ENCODE measurements at places on chromosomes 5 and 9.
A peak's percentile ranks its signal among the peaks of the same experiment; 100 is the strongest.

DNA sequence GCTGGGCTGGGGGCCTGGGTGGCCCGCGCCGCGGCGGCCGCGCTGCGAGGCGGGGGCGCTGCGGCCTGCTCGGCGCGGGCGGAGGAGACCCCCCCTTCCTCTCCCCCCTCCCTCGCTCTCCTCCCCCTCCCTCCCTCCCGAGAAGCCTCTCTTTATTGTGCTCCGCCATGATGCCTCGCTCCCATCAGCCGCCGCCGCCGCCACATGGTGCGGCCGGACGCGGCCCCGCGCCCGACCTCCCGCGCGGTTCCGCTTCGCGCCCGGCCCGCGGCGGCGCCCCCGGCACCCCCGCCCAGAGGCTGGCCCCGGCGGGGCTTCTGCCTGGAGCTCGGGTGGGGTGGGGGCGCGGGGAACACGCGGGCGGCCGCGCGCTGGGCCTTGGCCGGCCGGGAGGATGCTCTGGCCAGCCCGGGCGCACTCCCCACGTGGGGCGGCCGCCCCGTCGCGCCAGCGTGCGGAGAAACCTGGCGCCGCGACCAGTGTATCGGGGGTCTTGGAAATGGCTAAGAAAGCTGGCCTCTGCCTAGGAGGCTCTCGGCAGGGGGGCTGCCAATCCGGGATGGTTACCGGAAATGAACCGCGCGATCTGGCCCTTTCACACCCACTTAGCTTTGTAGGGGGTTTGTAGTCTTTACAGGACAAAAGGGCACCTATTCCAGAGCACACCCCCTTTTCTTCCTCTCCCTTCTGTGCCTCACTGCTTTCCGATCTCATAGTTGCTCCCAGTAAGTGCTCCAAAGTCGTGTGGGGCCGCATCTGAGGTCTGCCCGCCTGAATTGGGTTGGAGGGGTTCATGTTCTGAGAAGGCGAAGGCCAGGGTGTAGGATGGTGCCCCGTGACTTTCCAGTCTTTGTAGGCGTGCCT lies 1.0 kb downstream of the SET start:
- DNase-seq = peak; percentile 63

DNA sequence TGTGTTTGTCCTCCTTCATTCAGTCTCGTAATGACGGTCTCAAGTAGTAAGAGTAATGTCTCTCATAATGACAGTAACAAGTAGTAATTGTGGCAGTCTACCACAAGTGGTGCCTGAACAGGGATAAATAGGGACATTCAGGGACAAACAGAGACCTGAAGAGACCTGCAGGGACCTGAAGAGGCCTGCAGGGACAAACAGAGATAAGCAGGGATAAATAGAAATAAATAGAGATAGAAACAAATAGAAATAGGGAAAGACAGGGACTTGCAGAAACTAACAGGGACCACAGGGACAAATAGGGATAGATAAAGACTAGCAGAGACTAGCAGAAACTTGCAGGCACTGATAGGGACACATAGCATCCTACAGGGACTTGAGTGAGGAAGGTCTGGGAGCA lies 7.9 kb downstream of the UGT3A2 start:
- DNase-seq = no peak

- DNase-seq = no peak
Measured at GRCh38 chr9:75941066-75941465, 50.6 kb downstream of the PCSK5 start.

DNA sequence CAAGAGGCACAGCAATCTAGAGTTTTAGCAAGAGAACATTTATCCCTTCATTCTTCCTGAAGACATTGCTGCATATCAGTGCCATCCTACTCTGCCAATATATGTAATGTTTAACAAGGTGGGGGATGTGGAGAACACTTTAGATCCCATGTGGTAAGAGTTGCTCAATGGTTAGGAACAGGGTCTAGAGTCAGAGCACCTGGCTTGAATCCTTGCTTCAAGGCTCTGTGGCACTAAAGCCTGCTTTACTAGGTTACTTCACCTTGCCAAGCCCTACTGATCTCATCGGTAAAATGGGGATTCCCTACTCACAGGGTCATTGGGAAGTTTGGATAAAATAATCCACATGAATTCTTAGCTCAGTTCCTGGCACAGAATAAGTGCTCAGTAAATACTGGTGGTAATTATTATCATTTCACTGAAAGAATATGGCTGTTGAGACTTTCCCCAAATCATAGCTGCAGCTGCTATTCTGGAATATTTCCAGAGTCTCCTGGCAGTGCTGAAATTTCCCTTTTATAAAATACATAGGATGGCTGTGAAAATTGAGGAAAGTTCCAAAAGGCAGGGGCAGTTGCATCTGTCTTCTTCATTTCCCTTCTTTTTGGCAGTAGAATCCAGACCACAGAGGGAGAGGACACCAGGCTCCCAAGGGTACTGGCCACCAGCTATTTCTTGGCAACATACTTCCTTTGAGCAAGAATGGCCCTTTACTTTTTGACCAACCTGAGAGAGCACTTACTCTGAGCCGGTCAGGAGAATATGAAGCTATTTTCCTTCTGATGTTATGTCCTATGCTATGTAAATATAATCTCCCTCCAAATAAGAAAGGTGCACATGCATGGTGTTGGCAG lies 142.8 kb downstream of the PALM2AKAP2 start:
- no peak for DNase-seq

- DNase-seq = no peak
Measured at GRCh38 chr9:106713206-106713605, 149.8 kb upstream of the ZNF462 start.

DNA sequence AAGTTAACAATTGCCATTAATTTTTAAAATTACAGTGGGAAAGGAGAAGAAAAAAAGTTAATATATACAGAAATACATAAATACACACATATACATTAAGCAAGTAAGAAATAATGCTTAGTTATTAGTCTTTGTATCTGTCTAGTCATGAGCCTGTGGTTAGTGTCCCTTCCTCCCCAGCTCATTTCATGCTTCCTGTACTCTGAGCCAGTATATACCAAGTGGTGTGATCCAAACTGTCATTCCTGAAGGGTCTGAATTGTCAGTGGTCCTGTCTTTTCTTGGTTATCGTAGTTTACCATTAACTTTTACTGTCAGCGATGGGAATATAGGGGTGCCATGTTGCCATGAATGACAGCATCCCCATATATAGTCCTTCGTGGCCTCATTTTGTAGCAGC lies 24.2 kb upstream of the STOM start:
- DNase-seq = peak; percentile 53

- no peak for DNase-seq
Measured at GRCh38 chr9:111412280-111412679, 71.9 kb downstream of the ECPAS start.

DNA sequence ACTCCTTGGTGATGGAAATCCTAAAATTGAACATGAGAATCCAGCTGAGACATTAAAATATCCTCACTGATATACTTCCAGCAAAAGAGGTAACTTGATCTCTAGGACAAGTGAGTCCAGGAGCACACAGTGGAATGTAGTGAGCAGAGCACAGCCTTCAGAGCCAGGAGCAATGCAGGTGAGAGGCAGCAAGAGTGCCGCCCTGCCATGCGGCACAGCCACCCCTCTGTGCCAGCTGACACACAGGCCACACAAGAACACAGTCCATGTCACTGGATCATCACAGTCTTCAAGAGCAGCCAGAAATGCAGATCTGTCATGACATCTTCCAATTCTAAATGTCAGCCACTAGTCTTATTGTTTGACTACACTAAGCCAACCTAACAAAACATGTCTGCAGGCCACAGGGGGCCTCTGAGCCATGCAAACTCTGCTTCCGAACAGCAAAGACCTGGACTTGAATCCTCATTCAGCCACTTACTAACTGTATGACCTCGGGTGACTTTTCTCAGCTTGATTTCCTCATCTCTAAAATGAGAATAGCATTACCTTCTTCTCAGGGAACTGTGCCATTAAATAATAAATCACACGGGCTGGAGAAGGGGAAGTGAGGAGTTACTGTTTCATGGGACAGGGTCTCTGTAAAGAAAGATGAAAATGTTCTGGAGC lies 47.0 kb downstream of the CCDC125 start:
- DNase-seq = no peak

- peak; percentile 71 for DNase-seq
Measured at GRCh38 chr9:126373241-126373640, 46.6 kb downstream of the MVB12B start.

DNA sequence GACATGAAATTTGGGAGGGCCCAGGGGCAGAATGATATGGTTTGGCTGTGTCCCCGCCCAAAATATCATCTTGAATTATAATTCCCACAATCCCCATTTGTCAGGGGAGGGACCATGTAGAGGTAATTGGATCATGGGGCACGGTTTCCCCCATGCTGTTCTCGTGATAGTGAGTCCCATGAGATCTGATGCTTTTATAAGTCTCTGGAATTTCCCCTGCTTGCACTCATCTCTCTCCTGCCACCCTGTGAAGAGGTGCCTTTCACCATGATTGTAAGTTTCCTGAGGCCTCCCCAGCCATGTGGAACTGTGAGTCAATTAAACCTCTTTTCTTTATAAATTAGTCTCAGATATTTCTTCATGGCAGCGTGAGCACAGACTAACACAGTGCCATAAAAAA lies 11.3 kb downstream of the FBXO10 start:
- DNase-seq = no peak
